ENCODE measurements at places on chromosomes 16 and 17.

- DNase-seq: no peak
Measured at GRCh38 chr17:83061586-83061985, 17.8 kb upstream of the METRNL start.

DNA sequence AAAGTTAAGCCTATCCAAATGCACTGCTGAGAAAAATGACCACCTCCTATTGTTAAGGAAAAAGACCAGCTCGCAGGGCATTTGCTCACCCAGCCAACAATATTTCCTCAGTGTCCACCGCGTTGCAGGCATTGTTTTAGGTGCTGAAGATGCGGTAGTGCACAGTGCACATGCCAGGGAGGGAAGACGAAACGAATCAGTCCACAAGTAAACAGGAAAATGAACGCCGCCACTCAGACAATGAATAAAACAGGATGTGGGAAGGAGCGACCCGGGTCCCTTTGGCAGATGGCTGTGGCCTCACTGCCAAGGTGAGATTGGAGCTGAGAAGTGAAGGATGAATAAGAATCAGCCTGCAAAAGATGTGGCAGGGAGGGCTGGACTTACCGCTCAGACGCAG, 249.2 kb downstream of the FOXL1 start:
- no peak for DNase-seq

GRCh38 chr17:71405101-71405500, 715.7 kb upstream of the SOX9 start:
- no peak for DNase-seq

GRCh38 chr16:4303973-4304372, 11.9 kb upstream of the GLIS2 start:
- DNase-seq: peak; percentile 94

GRCh38 chr17:8016632-8017424, 14.4 kb downstream of the GUCY2D start:
- DNase-seq: peak; percentile 60

- DNase-seq: no peak
Measured at GRCh38 chr16:17203424-17203823, 267.3 kb downstream of the XYLT1 start.

DNA sequence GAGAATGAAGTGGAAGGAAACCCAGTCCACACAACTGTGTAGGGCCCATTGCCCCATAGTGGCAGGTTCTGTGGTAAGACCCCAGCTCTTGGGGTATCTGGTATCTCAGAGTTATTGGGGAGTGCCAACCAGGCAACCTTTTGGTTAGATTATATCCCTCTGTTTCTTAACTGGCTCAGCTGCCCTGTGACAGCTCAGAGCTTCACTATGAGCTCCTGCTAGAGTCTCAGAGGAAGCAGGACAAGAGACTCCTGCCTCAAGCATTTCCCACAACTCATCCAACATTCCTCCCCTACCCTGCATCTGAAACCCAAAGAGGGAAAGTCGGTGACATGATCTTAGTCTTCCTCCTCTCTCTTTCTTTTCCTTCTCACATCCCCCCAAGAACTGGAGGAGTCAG, 292.3 kb downstream of the SHISA9 start:
- no peak for DNase-seq

DNA sequence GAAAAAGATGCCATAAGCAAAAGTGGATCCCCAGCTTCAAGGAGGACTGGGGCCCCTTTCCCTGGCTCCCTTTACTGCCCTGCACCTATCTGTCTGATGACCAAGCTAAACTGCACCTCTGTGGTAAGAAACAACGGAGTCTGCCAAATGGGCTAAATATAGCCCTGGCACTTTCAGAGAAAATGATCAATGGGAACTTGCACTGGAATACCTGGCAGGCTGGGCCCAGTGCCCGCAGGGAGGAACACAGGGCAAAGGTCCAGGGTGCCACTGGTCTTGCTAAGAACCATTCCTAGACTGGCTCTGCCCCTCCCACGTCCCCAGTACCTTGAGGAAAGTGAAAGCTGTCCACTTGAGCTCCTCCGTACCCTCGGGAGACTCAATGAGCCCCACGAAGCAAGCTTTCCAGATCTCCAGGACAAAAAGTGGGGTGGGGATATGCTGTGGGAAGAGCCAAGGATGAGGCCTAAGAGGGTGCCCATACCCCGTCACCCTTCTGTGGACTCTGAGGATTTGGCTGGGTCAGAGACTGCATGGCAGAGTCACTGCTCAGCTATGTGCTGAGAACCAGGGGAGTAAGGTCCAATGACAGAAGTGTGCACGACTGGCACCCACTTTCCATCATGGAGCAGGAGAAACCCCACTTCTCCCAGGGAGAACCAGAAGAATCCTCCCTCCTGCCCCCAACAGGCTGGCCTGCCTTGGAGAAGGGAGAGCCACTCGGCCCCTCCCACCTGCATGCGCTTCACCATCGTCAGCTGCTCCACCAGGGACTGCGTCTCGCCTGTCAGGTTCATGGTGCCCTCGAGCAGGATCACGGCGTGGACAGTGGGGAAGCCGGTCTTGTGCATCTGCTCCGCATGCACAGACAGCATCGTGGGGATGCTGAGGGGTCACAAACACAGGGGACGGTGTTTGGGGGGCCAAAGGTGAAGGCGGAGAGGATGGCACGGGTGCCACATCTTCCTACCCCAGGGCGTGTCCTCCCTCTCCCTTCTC, 17.4 kb downstream of the CSF3 start:
- no peak for DNase-seq

DNA sequence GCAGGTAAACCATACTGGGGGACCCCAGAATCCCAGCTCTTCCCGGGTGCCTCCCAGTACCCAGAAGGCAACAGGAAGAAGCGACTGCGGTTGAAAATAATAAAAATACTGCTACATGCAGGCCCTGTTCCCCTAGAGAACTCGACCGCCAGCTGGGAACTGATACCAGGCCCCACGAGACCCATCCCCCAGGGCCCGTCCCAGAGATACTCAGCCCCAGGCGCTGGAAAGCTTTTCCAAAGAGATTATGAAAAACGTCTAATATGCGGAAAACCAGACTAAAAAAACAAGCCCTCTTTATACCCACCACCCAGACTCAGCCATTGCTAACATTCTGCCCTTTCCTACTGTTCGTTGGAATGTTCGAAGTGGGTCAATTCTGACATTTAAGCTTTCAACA, 12.9 kb upstream of the MEAK7 start:
- DNase-seq: peak; percentile 23

- DNase-seq: no peak
Measured at GRCh38 chr17:60995680-60996079, 318.0 kb downstream of the BCAS3 start.

- peak; percentile 52 for DNase-seq
Measured at GRCh38 chr16:12819126-12820117, 15.7 kb upstream of the CPPED1 start.

DNA sequence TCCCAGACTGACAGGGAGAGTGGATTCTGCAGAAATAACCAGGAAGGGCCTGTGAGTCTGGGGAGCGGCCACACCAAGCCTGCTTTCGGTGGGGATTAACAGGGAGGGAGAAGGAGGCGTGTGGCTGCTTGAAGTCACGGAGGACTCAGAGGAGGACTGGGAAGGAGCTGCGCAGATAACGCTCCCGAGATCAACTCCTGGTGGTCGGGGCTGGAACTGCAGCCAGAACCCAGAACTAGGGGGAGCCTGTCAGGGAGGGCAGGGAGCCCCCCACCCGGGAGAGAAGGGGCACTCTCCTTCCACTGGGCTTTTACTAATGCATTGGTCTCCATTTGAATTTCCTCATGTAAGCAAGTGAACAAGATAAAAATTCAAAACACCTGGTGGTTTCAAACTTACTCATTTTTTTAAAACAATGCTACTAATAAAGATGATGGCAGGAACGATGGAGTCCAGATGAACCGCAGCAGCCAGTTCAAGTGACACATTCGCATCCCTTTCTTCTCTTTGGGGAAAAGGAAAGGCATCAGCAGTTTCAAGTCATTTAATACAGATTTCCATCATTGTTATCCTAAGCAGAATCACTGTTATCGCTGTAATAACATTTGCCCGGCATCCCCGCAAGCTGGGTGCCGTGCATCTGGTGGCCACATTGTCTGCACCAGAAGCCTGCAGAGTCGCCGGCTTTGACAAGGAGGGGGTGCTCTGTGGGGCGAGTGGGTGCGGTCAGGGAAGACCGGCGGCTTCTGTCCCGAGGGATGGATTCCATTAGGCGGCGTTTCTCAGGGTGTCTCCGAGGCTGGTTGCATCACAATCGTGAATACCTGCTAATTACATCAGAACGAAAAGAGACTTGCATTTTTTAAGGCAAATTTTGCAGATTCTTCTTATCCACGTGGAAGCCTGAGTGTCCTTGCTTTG, 183.0 kb downstream of the FOXL1 start:
- no peak for DNase-seq

- DNase-seq: no peak
Measured at GRCh38 chr17:51132964-51133319, 12.3 kb upstream of the SPAG9 start.

GRCh38 chr17:57197466-57198071, 58.8 kb upstream of the MSI2 start:
- DNase-seq: no peak

DNA sequence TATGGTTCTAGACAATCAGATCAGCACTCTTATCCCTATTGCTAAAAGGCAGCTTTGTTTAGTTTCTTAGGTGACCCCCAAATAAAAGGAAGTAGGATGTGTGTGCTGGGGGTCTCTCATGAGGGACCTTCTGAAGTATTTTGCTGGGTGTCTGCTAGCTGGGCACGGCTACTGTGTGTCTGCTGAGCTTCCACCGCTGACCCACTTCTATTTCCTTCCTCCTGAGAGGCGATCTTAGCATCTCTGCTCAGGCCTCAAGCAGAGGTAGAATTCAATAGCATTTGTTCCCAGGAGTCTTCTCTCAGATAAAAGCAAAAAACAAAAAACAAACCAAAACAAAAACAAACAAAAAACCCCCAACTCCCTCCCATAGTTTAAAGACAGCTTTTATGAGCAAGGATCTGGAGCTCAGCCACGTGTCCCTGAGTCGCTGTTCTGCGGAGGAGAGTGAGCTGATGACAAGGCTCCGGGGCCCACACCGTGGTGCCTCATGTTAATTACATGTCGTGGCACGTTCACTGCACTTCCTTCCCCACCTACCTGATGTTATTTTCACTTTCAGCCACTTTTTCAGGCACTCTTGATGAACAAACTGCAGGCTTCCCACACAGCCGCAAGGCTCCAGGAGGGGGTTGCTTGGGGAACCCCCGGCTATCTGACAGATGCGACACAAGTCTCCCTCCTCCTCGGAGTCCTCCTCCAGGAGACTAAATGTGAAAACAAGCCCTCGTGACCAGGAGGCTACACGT, 83.5 kb downstream of the MARCHF10 start:
- peak; percentile 30 for DNase-seq

GRCh38 chr17:76078860-76079534, at the start of gene ZACN:
Gene ZACN (plus strand): TSS chr17:76079182. CDS start chr17:76079265, 83 bp downstream.
- no peak for DNase-seq

GRCh38 chr17:80466188-80466705, 10.2 kb downstream of the NPTX1 start:
- no peak for DNase-seq

DNA sequence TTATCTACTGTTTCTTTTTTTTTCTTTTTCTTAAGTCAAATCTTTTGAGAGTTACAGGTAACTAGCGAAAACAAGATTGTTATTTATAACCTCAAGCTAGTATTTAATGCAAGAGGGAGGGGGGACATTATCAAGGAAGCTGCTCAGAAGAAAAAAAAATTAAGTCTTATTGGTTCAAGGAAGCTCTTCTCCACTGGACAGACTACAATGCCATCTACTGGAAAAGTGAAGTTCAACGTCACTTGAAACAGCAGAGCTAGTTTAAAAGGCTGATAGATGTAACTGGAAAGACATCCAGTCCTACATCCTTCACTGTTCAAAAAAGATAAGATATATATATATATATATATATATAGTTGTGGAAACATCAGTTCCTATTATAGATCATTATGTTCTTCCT, 418.0 kb upstream of the PSMD7 start:
- DNase-seq: no peak

DNA sequence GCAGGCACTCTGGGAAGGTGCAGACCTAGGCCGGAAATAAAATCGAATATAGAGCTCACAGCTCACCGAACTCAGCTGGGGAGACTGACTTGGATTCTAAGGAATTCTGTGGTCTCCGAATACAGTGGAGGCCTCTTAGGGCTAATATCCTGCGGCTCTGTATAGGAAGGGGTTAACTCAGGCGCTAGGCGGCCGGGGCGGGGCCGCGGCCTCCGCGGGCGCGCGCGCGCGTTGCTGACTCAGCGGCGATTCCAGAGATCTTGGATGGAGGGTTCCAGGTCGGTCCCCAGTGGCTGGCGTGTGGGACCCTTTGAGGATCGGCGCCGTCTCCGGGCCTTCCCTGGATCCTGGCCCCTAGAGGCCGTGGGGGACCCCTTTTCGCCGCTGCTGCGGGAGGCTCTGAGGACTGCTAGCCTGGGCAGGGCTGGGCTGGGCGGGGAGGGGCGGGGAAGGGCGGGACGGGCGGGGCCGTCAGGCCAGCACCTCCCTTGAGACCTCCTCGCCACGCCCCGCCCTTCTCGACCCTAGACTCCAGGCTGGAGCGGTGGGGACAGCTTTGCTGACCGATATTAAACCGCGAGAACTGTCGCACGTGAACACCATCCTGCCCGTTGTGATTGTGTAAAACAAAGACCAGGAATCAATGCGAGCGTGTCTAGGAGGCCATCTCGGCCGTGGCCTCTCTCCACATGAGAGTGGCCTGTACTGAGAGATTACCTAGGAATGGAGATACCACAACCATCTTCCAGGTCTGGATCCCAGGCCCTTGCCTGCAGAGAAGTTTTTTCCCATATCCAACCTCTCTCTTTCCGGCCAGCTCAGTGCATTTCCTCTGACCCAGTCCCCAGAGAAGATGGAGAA, 1.4 kb upstream of the PLEKHH3 start:
- DNase-seq: peak; percentile 89

GRCh38 chr17:7915611-7916384, at the start of gene RNF227:
Gene RNF227 (minus strand): TSS chr17:7916289. CDS start chr17:7916195, 94 bp downstream.
- DNase-seq: peak; percentile 90

DNA sequence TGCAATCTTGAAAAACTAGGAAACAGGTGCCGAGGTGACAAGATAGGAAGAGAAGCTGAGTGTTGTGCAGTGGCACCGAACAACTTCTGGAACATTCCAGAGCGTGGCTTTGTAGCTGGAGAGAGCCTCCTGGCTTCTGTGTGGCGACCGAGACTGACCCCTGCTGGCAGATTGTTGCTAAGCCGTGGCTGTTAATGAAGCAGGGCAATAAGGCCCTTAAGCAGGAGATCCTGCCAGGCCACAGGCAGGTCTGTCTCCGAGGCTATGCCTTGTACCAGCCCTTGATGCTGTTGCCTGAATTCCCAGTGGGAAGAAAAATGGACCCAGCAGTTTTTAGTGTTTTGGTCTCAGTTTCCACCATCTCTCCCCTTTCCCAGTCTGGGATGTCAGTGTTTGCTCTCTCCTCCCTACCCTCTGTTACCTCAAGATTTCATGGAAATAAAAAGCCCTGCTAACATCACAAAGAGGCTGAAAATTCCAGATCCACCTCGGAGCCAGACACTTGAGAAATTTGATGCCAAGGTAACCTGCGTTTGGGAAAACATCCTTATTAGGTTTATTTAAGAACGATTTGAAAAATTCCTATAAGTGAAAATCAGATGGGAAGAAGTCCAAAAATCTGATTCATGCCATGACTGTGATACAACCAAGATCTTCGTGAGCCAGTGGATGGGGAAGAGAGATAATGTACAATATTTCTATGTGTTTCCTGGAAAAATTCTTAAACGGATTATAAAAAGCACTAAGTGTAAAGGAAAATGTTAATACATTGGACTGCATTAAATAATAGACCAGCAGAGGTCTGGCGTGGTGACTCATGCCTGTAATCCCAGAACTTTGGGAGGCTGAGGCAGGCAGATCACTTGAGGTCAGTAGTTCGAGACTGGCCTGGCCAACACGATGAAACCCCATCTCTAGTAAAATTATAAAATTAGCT, 265.1 kb downstream of the PRKCA start:
- peak; percentile 79 for DNase-seq

GRCh38 chr17:13563866-13564265, 37.9 kb downstream of the HS3ST3A1 start:
- DNase-seq: no peak

- DNase-seq: no peak
Measured at GRCh38 chr16:87337262-87337771, 20.1 kb upstream of the C16orf95 start.

Data from dorsolateral prefrontal cortex (tissue), 122 donors.